ENCODE measurements at places on chromosomes 1 and 21.

DNA sequence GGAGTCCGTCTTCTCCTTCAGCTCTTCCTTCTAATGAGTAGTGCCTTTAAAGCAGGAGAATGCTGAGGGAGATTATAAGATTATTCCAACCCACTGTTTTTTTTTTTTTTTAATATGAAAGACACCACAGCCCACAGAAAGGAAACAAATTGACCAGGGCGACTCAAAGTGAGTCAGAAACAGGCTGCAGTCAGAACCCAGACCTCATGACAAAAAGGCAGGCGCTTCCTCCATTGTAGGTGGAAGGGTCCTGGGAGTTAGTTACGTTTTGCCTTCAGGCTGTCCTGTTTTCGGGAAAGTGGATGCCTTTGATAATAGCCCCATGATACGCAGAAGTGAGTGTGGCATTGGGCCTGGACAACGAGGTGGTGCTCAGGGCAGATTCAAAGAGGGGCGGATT lies 21.0 kb downstream of the PLXNA2 start:
- DNase-seq: no peak

DNA sequence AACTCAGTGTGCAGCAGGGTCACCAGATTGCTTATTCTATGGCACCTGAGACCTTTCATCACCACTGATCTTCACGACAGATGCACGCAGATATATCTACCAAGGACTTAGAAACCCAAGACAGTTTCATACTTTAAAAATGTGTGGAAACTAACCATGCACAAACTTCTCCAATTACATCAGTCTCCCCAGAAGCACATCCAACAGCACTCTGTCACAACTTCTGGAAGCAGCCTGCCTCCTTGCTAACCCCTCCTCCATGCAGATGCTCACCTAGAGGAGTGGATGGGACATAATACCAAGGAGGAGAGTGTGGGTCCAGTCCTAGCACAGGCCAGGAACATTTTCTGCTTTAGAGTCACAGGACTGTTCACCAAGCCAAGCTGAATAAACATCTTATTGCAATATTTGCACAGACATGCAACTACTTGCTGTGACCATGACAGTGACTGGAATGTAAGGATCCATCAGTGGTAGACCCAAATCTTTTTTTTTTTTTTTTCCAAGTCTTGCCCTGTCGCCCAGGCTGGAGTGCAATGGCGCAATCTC lies 69.4 kb downstream of the HIVEP3 start:
- no peak for DNase-seq

DNA sequence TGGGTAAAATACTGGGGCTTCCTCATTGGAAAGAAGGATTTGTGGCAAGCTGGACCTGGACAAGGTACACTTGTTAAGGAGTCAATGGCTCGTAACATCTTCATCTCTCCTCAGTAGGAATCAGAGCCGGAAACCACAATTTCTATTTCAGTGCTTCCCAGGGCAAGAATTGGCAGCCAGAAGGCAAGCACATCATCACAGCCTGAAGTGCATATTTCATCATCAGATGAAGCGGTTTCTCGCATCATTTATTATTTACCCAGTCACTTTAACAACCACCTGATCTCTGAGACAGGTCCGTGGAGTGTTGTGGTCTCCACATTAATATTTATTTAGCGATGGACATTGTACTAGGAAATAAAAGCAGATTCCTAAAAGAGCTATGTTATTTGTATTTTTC lies 55.0 kb downstream of the KCNJ15 start:
- DNase-seq: no peak

GRCh38 chr21:43631411-43632107 lies 27.7 kb downstream of the HSF2BP start:
- DNase-seq: no peak

DNA sequence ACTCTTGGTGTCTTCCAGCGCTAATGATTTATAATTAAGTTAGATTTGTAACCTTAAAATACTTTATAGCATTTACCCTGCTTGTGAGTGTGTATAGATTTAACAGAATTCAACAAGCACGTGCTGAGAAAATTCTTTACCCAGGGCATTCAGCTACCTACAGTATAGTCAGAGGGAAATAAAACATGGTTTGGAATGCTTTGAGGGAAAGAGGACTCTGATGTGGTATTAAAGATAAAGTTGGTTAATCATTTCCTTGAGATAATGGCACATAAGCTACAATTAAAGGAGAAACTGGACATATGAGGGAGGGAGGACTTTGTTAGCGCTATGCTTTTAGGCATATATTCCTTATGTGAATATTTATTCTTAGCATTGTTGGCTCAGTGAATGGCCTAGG lies 26.4 kb upstream of the IL12RB2 start:
- DNase-seq: no peak

DNA sequence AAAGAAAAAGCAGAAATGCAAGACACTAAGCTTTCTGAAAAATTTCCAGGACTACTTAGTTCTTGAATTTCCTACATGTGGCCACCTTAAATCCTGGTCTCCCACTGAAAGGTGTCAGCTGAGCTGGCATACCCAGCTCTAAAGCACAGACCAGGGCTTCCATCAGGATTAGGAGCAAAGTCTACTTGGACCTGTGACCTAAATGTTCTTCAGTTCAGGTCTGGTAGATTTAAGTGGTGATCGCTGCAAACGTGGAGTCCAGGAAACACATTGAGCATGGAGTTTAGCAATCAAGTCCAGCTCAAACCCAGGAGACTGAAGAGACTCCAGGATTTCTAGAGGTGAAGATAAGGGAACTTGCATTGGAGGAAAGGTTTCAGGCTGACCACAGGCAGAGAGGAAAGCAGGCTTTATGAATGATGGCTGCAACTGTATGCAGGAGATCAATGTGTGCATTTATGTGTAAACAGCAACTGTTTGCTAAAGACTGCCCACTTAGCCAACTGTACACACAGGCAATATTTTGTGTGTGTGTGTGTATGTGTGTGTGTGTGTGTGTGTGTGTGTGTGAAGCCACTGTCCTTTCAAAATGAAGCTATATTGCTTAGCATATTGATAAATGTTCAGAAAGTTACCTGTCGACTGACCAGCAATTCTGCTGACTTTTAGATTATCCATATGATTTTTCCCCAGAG lies 75.2 kb downstream of the LMX1A start:
- DNase-seq: no peak

DNA sequence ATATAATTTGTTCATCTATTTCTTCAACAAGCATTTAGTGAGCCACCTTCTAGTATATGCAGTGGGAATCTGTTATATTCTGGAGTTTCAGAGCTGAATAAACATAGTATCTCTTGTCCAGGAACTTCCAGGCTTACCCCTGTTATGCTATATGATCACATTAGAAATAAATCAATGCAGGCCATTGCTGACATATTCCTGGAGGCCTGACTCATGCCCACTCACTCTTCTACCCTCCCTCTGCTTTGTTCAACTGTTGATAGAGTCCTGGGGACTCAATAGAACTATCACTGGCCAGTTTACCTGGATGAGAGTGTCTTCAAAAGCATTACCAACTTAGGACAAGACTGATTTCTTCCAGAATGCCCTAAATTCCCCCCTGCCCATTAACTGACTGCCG lies 29.3 kb upstream of the SRSF10 start:
- no peak for DNase-seq

GRCh38 chr1:50126927-50127715 lies 18.4 kb downstream of the ELAVL4 start:
- DNase-seq: no peak

GRCh38 chr1:71210718-71211117 lies 129.9 kb upstream of the ZRANB2 start:
- DNase-seq: no peak

GRCh38 chr1:162498496-162498810 lies 835 bp downstream of the UHMK1 start:
- no peak for DNase-seq

DNA sequence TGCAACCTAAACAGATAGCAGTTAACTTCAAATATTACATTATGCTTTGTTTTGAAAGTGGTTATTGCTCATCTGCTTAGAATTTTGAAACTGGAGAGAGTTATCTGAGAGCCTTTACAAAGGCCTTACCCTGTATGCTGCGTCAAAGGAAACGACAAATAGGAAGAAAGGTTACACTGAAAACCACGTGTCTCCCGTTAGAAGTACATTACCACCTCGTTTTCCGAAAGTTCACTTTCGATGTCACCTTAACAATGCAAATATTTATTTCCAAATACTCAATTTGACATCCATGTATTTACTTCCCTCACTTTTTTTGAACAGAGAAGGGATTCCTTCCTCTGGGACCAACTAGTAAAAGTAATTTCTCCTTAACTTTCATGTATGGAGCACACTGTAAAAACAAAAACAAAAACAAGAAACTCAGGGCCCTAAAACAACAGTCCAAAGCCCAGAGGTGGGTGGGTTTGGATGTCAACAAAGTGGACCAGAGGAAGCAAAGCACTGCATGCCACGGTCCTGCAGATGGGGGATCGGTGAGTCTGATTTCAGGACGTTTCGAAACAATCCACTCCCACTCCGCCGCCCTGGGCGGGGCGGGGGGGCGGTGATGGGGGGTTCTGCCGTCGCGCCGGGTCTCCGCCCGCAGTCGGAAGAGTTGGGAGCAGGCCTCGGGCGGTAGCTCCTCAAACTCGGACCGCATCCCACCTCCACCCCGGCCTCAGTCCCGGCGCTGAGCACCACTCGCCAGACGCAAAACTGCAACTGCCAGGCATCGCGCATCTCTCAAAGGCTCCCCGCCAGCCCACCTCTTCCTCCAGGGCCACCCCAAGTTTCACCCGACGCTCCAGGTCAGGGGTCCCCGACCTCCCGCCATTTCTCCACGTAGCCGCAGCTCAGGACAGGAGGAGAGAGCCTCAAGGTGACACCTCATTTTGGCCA lies 841 bp downstream of the ADSS2 start:
- peak; percentile 55 for DNase-seq

DNA sequence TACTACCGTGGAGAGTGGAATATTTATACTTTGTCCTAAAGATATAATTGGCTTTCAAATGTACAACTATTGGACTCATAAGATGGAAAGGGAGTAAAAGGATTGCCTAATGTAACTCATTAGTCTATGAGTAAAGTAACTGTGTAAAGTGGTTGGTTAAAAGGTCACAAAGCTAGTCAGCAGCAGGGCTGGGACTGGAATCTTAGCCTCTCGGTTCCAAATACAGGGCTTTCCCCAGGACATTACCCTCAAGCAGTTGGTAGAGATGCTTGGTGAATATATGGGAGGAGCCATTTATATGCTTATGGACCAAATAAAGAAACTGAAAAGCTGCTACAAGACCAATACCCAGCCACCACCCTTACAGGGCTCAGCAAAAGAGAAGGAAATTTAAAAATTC lies 283.7 kb downstream of the HLX start:
- no peak for DNase-seq

DNA sequence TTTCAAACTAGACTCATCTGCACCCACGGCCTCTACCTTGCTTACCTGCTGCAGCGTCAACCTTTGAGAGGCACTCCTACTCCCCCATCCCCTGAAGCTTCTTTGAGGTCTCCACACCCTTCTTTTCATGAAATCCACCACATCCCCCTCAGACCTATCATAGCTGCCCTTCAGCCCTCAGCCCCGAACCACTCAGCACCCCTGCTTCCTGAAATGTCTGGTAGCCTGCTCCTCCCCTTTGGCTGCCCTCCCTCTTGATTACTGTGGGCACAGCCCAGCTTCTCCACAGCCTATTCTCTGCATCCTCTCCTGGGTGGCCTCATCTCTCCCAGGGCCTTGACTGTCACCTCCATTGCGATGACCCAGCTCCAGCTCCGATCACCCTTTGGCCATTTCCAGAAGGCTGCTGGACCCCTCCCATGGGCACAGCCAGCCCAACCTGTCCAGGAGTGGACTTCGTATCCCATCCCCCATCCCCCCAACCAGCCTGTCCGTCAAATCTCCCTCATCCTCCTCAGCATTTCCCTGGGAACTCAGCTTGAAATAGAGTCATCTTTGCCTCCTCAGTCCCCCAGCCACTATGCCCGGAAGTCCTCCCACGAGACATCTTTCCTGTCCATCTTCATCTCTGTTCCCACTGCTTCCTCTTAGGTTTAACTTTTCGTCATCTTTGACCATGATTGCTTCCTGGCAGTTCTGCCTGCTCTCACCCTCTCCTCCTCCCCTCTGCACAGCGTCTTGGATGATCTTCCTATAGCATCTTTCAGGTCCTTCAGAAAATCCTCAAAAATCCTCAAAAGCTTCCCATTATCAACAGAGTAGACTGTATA lies 6.1 kb upstream of the ADORA1 start:
- no peak for DNase-seq

DNA sequence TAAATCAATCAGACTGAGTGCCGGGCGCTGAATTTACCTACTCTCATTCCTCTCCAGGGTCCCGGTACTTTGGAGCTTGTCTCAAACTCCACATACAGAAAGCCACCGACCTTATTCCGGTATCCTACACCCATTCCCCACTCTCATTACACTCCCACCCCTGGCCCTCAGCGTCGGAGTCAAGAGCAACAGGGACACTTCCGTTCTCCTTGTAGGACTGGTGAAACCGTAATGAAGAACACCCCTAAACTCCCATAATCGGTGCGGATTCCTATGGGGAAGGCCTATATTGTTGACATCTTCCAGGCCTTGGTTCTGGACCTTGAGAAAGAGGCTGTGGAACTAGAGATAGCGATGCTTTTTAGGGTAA lies 798 bp downstream of the ZBED6 start:
- no peak for DNase-seq

DNA sequence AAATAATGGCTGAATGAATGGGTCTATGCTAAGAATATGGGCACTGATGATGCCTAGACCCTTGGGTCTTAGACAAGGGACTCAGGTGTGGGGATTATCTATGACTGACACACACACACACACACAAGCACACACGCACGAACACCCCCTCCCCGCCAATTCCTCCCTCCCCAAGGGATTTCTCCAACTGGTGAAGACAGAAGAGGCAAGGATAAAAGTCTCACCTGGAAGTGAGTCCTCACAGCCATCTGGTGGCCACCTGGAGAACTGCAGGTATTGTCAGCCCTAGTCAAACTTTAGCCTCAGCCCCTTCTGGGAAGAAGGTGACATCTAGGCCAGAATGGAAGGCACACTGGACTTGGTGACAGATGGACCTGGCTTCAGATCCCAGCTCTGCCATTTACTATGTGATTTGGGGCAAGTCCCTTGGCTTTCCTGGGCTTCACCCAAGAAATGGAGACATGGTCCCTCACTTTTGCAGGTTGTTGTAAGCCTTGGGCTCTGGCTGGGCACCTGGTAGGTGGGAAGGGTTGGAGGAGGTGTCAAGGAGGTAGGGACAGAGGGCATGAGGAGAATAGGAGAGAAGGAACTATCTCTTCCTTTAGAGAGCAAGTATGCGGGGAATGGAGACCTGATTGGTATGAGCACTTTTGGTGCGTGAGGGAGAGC lies 4.0 kb upstream of the GPR3 start:
- DNase-seq: no peak

- no peak for DNase-seq
Measured at GRCh38 chr1:104463126-104463697, 713.5 kb downstream of the AMY1C start.

Data from globus pallidus (tissue), 1 donor.